ENCODE measurements at places on chromosomes 11 and 22. TPM values are rescaled to one million over a fixed set of nuclear protein-coding genes. Genes with fewer than 3 reads are reported as not detected.

DNA sequence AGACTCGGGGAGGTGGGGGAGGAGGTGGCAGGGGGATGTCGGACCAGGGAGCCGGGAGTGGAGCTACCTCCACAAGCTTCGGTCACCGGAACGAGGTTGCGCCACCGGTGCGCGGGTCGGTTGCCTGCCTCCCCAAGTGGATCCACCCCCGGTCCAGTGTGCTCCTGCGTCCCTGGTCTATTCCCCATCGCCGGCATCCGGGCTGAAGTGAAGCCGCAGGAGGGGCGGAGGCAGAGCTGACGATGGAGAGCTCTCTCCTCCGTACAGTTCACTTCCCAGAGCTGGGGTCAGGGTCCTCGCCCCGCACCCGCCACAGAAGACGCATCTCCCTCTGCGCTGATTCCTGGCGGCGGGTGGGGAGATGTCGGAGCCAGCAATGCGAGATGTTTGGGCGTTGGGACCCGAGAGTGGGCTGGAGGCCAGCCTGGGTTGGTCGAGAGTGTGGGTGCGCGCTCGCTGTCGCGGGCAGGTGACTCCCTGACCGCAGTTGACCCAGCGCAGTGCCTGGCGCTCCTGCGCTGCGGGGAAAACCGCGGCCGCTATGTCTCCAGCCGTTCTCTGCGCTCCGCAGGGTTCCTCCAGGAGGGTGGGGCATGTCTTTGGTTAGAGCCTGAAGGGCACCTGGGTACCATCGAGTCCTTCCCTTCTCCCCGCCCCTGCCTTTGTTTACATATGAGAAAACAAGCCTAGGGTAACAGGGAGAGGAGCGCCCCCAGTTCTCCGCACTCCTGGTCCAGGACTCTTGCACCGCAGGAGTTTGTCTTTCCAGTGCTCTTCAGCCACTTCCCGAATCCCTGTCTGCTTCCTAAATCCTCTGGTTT is 1.7 kb downstream of the C11orf96 start:
- peak; percentile 19 for ATAC-seq

DNA sequence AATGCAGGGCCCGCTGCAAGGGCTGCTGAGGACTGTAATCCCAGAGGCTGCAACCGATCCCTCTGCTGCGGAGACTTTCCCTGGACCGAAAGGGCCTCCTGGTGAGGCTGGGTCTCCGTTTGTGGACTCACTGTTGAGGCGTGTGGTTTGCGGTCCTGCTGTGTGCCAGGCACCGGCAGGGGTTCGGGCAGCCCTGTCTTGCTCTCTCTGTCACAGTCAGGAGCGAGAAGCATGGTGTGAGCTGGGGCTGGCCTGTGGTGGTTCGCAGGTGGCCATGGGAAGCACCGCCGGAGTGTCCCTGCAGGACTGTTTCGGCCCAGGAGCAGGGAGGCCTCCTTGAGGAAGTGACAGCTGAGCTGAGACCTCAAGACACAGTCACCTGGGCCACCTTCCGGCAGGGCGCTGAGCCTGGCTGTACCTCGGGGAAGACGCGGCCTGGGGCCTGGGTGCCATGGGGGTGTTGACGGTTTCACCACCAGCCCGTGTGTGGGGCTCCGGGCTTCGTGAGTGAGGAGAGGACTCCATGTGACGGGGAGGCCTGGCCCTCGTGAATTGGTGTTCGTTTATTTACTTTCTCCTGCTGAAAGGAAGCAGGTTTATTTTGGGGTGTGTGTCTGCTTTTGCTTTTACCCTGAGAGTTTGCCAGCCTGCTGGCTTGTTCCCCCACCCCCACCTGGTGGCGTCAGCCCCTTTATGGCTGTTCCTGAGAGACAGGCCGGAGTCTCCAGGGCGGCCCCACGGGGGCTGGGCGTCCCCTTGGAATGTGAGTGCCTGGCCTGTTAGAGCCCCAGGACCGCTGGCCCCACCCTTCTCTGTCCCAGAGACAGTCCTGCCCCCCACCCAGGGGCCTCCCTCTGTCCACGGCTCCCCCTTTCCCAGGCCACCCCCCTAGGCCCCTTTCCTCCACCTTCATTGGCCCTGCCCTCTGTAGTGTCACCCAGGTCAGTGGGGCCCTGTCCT is 122.5 kb downstream of the KCNQ1OT1 start:
- no peak for ATAC-seq

GRCh38 chr22:24437741-24438328 is 10.4 kb downstream of the ADORA2A start:
- peak; percentile 11 for ATAC-seq

GRCh38 chr22:42307806-42308563 is 37.5 kb upstream of the TCF20 start:
- ATAC-seq: no peak

- no peak for ATAC-seq
Measured at GRCh38 chr11:46215208-46215931, 62.1 kb upstream of the CREB3L1 start.

DNA sequence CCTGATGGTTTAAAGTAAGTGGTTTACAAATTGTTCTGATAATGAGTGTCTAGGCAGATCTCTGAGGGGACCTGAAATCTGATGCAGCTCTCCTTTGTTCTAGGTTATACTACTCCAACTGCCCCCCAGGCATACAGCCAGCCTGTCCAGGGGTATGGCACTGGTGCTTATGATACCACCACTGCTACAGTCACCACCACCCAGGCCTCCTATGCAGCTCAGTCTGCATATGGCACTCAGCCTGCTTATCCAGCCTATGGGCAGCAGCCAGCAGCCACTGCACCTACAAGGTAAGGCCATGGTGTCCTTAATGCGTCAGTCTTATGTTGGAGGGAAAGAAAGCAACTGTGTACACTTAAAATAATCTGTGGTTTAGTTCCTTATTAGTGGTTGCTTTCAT is 9.9 kb downstream of the EWSR1 start:
- ATAC-seq: no peak

DNA sequence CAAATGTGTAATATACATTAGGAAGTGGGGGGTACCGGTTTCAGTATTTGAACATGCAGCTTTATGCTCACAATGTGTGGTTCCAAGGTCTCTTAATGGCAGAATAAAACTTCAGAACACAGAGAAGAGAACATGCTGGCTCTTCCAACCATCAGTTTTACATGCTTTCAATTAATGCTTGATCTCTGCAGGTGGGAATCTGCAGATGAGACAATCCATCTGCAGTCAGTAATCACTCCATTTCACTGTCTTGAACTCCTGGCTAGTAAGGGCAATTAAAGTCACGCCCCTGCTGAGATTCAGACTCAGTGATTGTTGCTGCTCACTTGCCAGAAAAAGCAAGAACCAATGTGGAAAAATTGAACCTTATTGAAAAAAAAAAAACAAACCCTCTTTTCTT is 945.7 kb downstream of the DLG2 start:
- no peak for ATAC-seq

DNA sequence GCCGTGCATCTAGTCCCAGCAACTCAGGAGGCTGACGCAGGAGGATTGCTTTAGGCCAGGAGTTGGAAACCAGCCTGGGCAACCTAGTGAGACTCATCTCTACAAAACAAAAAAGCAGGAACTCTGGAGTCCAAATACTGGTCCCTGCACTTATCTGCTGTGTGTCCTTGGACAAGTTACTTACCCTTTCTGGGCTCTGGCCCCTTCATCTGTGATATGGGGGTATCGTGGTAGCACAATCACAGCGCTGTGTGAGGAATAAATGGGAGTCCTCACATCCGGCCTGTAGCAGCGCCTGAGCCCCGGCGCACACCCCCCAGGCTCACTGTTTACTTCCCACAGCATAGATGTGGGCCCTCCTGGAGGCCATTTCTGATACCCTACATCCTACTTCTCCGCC is 44.2 kb upstream of the MYH9 start:
- no peak for ATAC-seq

GRCh38 chr22:41991111-41991510 is 7.5 kb upstream of the WBP2NL start:
- ATAC-seq: no peak

DNA sequence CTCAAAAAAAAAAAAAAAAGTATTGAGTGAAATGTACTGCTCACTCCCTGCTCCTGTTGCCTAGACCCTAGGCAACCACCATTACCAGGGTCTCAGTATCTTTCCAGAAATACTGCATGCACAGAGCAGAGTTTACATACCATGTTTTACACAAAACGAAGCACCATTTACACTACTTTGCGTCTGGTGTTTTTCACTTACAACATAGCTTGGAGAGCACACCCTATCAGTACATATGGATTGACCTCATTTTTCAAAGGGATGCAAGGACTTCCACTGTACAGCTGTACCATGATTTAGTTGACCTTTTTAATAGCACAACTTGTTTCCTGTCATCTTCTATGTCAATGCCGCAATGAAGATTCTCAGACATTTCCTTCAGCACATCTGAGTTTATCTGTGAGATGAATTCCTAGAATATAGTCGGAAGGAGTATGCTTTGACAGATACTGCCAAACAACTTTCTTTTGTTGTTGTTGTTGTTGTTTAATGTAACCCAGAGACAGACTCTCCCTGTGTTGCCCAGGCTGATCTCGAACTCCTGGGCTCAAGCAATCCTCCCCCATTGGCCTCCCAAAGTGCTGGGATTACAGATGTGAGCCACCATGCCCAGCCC is 6.1 kb downstream of the MYH9 start:
- ATAC-seq: no peak

The GUCY1A2 gene
- total RNA-seq: 0.84 TPM

The HARBI1 gene
- total RNA-seq: 3.2 TPM

The RAC2 gene
- 19.0 TPM for total RNA-seq

All from esophagus mucosa (tissue), 1 donor.